ENCODE measurements at places on chromosomes 7 and 10.

DNA sequence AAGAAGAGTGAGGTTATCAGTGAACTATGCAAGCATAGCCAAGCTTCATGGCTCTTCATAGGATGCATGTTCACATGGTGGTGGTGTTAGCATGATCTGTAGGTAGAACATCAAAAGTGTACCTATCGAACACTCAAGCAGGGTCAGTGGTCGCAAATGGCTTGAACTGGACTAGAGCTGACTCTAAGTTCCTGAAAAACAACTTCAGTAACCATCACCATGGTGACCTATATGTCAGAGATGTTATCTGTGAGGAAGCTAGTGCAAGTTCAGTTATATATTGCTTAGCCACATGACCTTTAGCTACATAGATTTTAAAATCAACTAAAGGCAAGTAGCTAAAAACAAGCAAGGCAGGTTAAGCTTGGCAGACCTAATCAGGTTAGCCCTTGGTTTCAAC is 163.1 kb upstream of the AGR3 start:
- DNase-seq, result no peak

GRCh38 chr7:70052691-70053090 is 454.4 kb downstream of the AUTS2 start:
- DNase-seq, result no peak

DNA sequence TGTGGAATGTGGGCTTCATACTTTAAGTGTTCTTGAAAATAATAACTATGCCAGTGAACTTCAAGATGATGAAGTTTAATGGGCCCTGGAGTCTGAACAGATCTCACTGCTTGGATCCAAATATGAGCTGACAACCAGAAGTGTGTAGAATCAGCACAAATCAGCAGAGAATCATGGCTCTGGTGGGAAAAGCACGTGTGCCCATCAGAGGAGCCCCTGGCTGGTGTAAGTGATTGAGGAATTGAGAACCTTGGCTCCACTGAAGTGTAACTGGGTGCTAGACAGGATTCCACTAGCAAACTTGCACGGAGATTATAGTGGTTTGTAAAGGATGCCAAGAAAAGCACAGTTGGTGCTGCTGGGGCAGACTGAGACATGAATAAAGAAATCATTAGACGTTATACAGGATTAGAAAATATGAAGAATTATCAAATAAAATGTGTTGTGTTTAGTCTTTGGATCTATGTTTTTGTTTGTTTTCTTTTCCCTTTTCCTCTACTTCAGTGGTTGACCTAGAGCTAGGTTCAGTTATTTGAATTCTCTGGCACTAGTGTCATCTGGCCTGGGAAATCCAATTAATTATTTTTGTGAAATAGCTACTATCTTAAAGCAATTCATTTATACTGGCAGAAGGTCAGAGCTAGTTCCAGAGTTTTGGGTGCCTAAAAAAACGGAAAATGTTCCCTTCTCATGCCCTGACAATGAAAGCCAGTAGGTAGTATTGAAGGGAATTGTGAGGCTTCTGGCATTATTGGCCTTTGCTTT is 175.7 kb upstream of the MEOX2 start:
- DNase-seq, result no peak

- DNase-seq, result no peak
Measured at GRCh38 chr10:44006771-44007170, 358.1 kb upstream of the ZNF32 start.

DNA sequence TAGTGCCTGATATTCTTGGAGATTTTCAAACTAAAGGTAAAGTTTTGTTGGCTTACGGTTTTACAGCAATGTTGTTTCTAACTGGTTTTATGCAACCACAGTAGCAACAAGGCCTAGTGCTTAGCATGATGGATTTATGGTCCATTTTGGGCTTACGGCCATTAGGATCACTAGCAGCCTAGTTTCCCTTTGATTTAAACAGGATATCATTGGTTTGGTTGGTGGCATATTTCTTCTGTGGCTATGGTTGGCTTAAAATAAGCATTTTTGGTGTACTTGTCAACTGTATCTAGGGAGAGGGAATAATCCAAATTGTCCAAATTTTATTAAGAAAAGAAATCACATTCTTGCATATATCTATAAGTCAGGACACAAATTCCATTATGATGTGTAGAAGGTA is 194.0 kb downstream of the HDAC9 start:
- DNase-seq, result no peak

Measured in stimulated activated CD4-positive, alpha-beta T cell treated with anti-CD3 and anti-CD28 coated beads, TNF-alpha, amount 100 ng/mL, for 1 hour (primary cell).